Myocyte (in vitro differentiated cells): ENCODE measurements at places on chromosomes 11 and 22. TPM values are rescaled to one million over a fixed set of nuclear protein-coding genes. Genes with fewer than 3 reads are reported as not detected.

The SCGB1A1 gene
- not detected in 2 replicates for total RNA-seq

DNA sequence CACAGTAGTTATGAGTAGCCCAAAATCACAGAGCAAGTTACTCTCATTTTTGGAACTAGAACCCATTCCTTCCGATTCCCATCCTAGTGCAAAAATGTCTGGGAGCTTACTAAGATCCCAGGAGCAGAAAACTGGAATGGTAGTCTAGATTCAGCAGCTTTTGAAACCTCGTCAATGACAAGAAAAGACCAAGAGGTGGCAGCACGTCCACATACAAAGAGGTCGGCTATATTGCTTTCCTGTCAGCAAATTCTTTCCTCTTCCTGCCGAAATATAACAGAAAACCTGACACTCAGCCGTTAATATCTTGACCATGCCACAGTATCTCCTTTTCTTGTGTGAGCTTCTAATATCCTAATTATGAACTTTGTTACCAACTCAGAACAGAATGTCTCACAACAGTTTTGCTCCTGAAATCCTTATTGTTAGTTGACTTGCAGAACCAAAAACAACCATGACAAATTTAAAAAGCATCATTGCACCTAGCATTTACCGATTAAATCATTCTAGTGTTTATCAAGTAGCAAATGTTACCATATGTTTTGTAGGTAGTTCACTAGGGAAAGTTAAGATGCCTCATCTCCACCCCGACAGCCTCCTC lies 92.8 kb upstream of the OR9G4 start:
- DNase-seq, result peak; percentile 66

DNA sequence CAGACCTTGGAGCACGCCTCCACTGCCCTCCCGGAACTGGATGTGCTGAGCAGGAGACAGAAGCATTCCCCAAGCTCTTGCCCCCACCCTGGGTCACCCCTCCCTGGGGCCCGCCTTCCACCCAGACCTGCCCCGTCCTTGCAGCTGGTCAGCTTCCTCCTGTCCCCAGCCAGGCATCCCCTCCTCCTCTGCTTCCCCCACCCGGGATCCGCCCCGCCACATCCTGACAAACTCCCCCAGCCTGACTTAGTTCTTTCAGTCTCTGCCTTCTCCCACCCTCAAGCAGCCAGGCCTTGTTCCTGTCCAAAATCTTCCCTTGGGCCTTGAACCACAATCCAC lies 1.1 kb upstream of the PLXNB2 start:
- DNase-seq, result peak; percentile 78

The GGT5 gene
- total RNA-seq, result 20.5 and 30.7 TPM in 2 replicates

The MPPED2 gene
- 0.16 and 0.51 TPM in 2 replicates for total RNA-seq

GRCh38 chr22:33544707-33545106 lies 375.6 kb downstream of the LARGE1 start:
- DNase-seq, result peak; percentile 25

DNA sequence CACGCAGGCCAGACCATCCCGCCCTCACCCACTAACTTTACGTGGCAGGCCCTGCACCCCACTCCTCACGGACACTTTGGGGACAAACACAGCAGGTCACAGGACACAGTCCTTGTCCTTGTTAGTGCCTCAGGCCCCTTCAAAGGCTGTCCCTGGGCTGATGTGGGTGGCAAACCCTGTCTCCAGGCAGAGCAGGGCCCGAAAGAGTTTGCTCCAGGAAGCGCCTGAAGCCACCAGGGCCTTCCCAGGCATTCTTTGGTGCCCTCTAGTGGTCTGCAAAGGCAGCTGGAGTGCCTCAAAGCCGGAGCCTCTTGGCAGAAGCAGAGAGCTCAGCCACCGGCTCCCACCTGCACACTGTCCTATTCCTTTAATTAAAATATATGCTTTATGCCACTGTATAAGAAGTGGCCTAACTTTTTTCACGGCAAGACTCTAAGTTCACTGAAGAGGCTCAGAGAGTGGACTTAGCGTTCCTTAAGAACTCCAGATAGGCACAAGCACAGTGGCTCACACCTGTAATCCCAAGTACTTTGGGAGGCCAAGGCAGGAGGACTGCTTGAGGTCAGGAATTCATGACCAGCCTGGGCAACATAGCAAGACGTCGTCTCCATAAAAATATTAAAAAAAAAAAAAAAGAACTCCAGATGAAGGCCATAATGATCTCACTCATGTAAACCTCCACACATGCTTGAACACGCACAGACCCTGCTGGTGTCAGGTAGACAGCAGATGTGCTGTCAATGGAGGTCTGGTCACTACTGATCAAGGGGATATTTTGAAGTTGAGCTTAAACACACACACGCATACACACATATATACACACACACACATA lies 11.1 kb downstream of the TXN2 start:
- peak; percentile 93 for DNase-seq

The RHOD gene
- 0.32 and 0.88 TPM in 2 replicates for total RNA-seq

- peak; percentile 53 for DNase-seq
Measured at GRCh38 chr22:25334162-25334490, 114.7 kb downstream of the CRYBB2 start.

DNA sequence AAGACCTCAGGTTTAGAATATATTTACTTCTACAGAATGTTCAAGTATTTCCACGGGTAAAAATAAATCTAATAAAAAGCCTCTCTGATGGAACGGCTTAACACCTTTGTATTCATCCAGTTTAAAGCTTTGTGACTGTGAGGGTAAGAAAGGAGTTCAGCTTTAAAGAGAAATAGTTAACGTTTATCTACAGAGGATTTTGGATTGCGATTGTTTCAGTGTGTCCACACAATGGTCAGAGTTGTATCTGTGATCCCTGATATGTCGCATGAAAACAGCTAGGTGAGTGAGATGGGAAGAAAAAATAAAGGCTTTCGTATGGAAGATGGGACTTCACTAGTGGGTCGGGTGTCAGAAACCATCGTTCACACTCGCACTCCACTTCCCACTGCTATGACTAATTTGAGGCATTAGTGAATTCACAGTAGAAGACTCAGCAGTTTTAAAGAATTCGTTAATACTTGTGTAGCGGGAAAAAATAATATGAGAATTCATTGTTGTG lies 1.6 kb downstream of the APLP2 start:
- DNase-seq, result no peak

DNA sequence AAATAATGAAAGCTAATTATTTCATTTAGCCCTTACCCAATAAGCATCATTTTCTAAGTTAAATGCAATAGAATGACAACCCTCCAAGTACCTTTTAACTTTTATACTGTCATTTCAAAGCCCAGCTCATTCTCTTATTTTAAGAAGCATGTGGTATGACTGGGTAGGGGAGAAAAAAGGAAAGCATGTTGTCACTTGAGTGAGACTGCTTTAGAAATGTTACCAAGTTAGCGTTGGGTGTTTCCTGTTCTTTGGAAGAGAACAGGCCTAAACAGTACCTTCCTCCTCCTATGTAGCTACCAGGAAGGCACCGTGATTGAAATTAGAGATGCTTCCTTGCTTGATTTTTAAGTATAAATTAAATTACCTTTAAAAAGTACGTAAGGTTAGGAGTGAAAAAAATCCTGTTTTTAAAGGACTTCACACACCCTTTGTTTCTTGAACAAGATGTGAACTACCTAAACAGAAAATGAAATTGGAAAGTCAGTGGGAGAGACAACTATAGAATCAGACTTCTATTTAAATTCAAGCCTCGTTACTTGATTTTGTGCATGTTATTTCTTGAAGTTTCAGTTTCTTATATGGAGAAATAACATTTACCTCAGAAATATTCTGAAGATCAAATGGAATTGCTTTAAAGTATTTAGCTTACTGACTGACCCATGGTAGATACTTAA lies 741 bp upstream of the CNTF start:
- DNase-seq, result no peak

- no peak for DNase-seq
Measured at GRCh38 chr22:26974914-26975803, 317.8 kb downstream of the MIAT start.

DNA sequence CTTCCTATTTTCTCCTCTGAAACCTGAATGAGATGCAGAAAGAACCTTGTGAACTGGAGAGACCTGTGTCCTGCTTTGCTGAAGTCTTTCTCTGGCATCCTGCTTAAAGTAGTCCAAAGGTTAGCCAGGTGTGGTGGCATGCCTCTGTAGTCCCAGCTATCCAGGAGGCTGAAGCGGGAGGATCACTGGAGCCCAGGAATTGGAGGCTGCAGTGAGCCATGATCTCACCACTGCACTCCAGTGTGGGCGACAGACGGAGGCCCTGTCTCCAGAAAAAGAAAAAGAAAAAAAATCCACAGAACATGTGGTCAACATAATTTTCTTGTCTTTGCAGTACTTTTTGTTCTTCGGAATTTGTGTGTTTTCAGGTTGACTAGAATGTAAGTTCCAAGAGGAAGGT lies 2.3 kb upstream of the KREMEN1 start:
- no peak for DNase-seq
